ENCODE measurements at places on chromosomes 5 and 9. TPM values are rescaled to one million over a fixed set of nuclear protein-coding genes. Genes with fewer than 3 reads are reported as not detected.

DNA sequence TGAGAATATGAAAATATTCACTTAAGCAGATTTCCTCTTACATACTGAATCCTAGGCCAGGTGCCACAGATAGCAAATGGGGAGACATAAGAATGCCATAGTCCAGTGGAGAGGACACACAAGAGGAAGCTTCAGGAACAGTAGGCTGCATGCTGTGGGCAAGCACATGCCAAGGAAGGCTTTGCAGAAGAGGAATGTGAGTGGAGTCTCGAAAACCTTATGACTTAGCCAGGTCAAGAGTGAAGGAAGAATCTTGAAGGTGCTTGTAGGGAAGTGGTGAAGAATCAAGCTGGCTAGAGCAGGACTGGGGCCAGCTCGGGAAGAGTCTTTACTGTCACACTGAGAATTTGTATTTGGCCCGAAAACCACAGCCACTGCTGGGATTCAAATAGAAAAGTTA is 20.4 kb downstream of the RPS23 start:
- DNase-seq = no peak

- DNase-seq = no peak
These were observed 15.3 kb upstream of the NINJ1 start for GRCh38 chr9:93149361-93149760.

- no peak for DNase-seq
These were observed 12.6 kb downstream of the ZBTB5 start for GRCh38 chr9:37452611-37453010.

DNA sequence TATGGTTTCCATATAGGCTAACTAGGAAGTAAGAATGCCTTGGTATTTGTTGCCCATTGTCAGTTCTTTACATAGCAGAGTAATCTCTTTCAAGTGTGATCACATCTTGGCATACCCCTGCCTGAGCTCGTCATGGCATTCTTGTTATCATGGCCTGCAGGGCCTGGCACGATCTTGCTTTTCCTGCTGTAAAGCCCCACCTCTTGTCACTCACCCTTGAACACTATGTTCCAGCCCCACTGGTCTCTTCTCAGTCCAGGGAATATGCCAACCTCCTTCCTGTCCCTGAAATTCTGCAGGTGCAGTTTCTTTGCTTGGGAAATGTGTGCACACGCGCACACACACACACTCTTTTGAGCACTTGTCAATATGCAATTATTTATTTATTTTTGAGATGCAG is 250.2 kb upstream of the DMRT1 start:
- DNase-seq = no peak

Gene GABRA6
- total RNA-seq = not detected

GRCh38 chr5:138468966-138469539 is 3.8 kb downstream of the EGR1 start:
- no peak for DNase-seq
